ENCODE measurements at places on chromosomes 2 and 18.

DNA sequence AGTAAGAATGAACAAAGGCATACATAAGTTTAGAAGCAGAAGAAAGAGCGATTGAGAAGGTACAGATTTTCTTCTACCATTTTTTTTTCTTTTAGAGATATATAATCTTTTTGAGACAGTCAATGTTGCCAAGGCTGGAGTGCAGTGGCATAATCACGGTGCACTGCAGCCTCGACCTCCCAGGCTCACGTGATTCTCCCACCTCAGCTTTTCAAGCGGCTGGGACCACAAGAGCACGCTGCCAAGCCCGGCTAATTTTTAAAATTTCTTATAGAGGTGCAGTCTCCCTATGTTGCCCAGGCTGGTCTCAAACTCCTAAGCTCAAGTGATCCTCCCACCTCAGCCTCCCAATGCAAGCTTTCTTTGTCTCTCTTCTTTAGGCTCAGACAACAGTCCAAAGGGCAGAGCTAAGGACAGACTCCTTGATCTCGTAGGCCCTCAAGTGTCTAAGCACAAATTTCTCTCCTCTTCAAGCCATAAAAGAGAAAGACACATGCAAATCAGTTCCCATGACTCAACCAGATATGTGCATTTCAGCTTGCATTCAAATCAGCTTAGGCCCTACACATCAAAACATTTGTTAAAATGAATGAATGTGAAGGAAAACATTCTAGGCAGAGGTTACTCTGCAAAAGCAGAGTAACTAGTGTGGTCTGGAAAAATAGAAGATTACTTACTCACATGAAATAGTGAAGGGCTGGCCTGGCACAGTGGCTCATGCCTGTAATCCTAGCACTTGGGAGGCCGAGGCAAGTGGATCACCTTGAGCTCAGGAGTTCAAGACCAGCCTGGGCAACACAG, 18.0 kb downstream of the ITSN2 start:
- no peak for DNase-seq

GRCh38 chr18:59659508-59660170, 37.6 kb downstream of the CCBE1 start:
- no peak for DNase-seq

DNA sequence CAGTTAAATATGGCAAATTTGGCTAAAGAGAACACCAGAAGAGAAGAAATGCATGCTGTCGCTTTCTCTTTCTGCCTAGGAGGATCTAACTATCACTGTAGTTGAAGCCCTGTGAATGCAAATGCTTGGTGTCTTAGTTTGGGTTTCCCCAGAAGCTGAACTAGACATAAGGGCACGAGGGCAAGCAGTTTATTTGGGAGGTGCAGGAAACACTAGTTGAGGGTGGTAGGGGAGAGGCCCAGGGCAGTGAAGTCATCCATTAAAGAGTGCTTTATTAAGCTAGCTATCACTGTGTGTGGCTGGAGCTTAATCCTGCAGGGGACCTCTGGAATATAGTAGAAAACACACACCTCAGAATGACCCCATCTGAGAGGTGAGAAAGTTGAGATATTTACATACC, 639.8 kb upstream of the ZEB2 start:
- no peak for DNase-seq

GRCh38 chr2:161307676-161308075, 549 bp upstream of the PSMD14 start:
- no peak for DNase-seq

GRCh38 chr18:51802569-51803428, 537.2 kb upstream of the DCC start:
- DNase-seq = no peak

- no peak for DNase-seq
Observed at GRCh38 chr2:154710078-154710477, 11.6 kb downstream of the KCNJ3 start.

- no peak for DNase-seq
Observed at GRCh38 chr2:106581755-106582147, 94.6 kb downstream of the CD8B2 start.

DNA sequence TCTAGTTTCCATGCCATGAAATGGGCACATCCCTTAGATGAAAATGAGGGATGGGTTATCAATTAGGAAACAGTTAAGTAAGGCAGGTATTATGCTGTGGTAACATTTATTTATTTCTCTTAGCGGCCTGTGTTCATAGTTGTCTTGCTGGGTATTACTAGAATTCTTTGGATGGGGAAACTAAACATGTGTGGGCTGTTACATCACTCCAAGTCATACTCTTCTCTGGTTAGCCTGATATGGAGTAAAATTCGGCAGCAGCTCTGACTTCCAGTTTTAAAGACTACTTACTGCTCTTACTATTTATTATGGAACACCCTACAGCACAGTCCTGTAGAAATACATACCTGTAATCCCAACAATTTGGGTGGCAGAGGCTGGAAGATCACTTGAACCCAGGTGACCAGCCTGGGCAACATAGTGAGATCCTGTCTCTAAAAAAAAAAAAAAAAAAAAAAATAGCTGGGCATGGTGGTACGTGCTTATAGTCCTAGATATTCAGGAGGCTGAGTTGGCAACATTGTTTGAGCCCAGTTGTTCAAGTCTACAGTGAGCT, 33.1 kb upstream of the RASGRP3 start:
- no peak for DNase-seq

- DNase-seq = no peak
Observed at GRCh38 chr2:144357623-144358373, 162.1 kb downstream of the ZEB2 start.

DNA sequence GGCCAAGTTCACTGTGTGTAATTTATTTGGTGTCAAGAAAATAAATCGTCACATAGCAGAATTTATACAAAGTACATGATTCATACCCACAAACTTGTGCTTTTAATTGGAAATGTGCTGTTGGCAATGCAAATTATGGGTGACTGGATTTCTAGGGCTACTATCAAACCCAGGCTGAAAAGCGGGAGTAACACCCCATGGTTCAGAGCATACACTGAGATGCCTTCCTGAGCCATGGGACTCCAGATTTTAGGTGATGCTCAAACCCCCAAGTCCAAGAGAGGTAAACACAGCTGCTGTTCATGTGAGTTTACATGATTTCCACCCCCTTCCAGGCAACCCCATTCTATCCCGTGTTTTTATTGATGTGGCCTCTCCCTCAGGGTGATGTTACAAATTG, 565.9 kb upstream of the ID2 start:
- DNase-seq = no peak

GRCh38 chr2:9965119-9965822, 13.8 kb downstream of the GRHL1 start:
- DNase-seq = no peak
